ENCODE measurements at places on chromosomes 11 and 22. TPM values are rescaled to one million over a fixed set of nuclear protein-coding genes. Genes with fewer than 3 reads are reported as not detected.

OR51B5 gene
- 0.29 TPM for polyA plus RNA-seq

- peaks cover 8% of the 10 kb centered on the region for H3K36me3 ChIP-seq
- peak; percentile 19 for DNase-seq
- peaks cover 21% of the 10 kb centered on the region for H3K4me1 ChIP-seq
- no peaks in the 10 kb centered on the region for H3K27me3 ChIP-seq
- no peak overlapping the region for H3K27ac ChIP-seq
These were observed 6.7 kb downstream of the TMEM184B start for GRCh38 chr22:38266120-38266519.

IL18 gene
- polyA plus RNA-seq: 0.89 TPM

- no peak overlapping the region for H3K4me3 ChIP-seq
- H3K36me3 ChIP-seq: no peaks in the 10 kb centered on the region
- DNase-seq: no peak
- H3K4me1 ChIP-seq: no peaks in the 10 kb centered on the region
- no peak overlapping the region for H3K27ac ChIP-seq
- peaks cover 18% of the 10 kb centered on the region for H3K27me3 ChIP-seq
These were observed 121.3 kb upstream of the SERPIND1 start for GRCh38 chr22:20652582-20652981.

SSTR3 gene
- polyA plus RNA-seq: 0.07 TPM

GRCh38 chr11:61922539-61922938 lies 5.2 kb upstream of the RAB3IL1 start:
- DNase-seq: peak; percentile 48
- H3K36me3 ChIP-seq: no peaks in the 10 kb centered on the region
- no peak overlapping the region for H3K4me3 ChIP-seq
- H3K4me1 ChIP-seq: peaks cover 14% of the 10 kb centered on the region
- H3K27me3 ChIP-seq: peaks cover 24% of the 10 kb centered on the region

DNA sequence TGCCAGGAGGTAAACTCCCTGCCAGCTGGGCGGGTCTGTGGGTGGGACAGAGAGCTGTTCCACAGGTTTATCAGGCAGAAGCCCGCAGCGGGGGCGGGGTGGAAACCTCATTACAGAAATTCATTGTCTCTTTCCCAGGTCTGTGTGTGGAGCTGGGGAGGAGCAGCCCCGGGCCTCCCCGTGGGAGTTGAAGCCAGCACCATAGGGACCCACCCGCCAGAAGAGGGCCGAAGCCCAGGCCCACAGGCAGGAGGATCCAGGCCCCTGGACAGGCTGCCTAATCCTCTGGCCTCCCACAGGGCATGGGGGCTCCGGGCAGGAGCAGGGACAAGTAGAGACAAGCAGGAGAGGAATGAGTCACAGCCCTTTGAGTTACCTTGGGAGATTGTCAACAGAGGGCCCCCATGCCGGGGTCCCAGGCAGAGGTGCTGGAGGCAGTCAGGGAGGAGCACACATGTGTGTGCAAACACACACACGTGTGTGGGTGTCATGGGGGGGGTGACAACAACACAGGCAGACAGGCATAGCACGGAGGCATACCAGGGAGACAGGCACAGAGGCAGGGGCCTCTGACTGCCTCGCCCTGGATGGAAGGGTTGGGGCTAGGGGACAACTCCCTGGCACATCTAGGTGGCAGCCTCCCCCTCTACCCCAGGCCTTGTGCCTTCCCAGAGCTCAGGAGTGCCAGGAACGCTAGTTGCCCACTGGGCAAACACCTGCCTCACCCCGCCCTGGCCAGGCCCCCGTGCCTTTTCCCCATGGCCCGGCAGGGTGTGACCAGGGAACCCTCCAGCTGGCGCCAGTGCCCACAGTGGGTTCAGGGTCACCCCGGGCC lies 1.4 kb downstream of the CDC42BPG start:
- H3K27ac ChIP-seq: no peak overlapping the region
- H3K4me3 ChIP-seq: no peak overlapping the region
- no peaks in the 10 kb centered on the region for H3K27me3 ChIP-seq

DNA sequence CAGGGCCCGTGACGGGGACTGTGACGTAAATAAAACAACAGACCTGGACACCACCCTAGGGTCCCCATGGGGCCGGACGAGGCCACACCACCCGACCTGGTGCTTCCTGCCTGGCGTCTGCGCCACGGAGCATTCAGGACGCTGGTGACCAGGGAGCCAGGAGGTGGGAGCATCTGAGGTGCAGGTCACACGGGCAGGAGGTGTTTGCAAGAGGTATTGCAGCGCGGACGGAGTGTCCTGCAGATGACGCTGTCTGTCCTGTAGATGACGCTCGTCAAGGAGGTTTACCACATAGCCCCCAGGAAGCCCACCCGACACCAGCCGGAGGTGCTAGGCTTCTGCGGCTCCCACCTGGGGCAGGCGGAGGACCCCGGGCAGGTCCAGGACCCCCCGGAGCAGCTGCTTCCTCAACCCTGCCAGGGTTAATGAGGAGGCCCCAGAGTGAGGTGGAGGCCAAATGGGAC lies 986 bp upstream of the MUC5B start:
- no peak for DNase-seq
- H3K27me3 ChIP-seq: peaks cover 16% of the 10 kb centered on the region
- no peaks in the 10 kb centered on the region for H3K36me3 ChIP-seq

DNA sequence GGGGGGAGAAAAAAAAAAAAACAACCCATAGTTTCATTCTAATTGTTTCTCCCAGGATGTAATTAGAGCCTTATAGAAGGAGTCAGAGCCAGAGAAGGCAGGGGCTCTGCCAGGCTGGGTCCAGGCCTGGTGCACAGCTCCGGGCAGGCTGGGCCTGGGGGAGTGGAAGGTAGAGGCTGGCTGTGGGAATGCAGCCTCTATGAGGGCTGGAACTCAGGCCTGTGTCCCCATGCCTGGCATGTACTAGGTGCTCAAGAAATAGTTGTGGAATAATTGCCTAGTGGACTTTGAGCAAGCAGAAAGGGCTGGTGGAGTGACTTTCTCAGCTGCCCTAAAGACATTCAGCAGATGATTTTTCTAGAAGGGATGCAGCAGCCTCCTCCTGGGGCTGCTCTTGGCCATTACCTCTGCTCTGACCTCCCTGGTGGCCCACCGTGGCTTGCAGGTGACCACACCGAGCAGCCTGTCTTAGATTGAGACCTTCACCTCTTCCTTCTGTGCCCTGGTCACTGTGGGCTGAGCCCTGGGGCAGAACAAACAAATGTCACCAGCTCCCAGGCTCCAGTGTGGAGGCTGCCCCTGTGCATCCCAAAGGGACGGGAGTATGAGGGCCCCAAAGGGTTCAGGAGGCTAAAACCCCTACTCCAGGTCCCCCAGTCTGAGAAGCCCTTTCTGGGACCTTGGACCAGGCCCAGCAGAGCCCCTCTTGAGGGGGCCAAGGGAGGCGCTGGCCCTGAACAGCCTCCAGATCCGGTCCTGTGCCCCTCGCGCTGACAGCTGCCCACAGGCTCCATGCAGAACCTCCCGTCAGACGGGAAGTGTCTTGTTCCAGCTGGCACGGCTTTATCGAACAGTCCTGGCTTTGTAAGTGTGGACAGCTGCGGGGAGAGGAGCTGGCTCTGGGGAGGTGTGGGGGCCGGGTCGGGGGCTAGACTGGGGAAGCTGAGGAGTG lies 18.8 kb downstream of the MYEOV start:
- H3K27ac ChIP-seq: no peak overlapping the region
- no peak for DNase-seq
- H3K4me3 ChIP-seq: no peak overlapping the region
- no peaks in the 10 kb centered on the region for H3K27me3 ChIP-seq
- H3K36me3 ChIP-seq: no peaks in the 10 kb centered on the region

TMPRSS5 gene
- polyA plus RNA-seq: 0.07 TPM

CECR2 gene
- polyA plus RNA-seq: not detected

OVCH2 gene
- polyA plus RNA-seq: not detected
